ENCODE measurements at places on chromosomes 5 and 9.

GRCh38 chr9:251398-251797, 36.7 kb downstream of the DOCK8 start:
- no peak for DNase-seq

- no peak for DNase-seq
Observed at GRCh38 chr5:96633820-96634219, 28.4 kb upstream of the CAST start.

GRCh38 chr5:125970631-125971307, 452.4 kb upstream of the GRAMD2B start:
- no peak for DNase-seq

DNA sequence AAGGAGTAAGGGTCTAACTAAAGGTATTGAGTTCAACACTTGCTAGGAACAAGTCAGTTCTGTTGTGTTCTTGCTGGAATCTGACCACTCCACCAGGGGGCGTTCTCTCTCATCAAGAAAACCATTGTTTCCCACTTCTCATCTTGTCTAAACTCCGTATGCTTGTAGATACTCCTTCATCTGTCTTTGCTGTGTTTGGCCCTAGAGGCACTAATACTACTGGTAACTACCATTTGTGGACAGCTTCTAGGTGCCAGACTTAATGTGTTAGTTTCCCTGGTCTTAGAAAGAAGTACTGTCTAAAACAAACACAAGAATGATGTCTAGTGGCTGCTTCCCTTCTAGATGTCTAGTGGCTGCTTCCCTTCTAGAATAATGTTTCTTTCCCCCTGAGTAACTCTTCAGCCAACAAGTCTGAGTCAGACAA, 18.7 kb upstream of the PTPDC1 start:
- peak; percentile 58 for DNase-seq

DNA sequence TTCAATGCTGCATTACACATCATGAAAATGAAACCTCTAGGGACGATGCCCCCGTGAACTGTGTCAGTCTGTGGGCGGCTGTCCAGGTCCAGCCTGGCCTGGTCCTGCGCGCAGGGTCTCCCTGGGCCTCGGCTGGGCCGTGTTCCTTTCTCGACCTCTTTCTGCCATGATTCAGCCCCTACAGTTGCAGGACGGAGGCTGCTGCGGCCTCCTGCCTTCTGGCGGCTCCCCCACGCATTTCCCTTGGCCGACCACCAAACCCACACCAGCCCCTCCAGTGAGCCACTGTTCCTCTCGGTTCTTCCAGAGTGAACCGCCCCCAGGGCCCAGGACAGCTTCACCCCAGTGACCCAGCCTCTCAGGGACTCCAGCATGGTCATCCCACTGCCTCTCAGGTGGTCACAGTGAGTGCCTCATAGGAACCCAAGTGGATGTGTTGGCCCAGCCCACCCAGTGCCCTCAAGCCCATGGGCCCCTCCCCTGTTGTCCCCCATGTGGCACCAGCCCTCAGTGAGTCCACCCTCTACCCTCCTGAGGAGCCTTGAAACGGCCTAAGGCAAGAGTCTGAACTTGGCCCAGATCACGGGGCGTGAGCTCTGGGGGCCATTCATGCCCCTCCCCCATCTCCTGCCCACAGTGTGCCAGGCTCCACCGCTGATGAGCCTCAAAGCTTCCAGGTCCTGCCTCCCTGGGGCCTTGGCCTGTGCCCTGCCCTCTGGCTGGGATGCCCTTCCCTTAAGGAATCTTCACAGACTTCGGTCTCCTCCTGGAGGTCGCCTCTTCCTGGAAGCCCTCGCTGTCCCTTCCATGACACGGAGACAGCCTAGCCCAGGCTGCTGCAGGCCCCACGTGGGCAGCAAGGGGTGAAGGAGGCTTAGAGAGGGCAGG, 10.0 kb upstream of the CLIC3 start:
- DNase-seq: no peak

- no peak for DNase-seq
Observed at GRCh38 chr9:135146766-135147473, 59.5 kb downstream of the OLFM1 start.

DNA sequence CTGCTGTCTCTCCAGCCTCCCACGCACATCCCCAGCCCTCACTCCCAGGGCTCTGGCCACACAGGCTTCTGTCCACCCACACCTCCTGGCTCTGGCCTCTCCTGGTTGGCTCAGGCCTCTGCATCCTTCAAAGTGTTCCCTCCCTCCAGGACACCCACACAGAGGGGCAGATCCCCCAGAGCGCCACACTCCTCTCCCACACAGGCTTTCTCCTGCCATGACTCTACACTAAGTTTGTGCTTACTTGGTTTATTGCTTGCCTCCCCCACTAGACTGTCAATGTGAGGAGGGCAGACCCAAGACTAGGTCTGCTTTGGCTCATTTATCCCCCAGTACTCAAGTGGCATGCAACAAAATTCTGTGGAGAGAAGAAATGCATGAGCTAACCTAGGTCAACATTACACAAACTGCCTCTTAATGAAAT, 67.0 kb upstream of the SPOCK1 start:
- DNase-seq: no peak

DNA sequence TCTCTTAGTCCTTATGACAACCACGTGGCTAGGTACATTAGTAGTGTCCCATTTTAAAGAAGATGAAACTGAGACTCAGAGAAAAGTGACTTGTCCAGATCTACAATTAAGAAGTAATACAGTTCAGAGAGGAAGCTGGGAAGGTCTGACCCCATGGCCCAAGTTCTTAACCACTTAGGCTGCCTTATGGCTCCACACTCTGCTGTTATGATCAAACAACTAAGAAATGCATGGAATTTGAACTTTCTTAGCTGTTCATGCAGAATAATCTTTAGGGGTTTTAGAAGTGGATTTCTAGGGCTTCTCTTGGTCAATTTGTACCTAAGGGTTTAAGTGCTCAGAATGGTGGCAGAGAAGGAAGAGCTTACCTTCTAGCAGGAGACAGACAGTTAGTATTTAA, 128.0 kb upstream of the MSX2 start:
- DNase-seq: no peak

- peak; percentile 48 for DNase-seq
Observed at GRCh38 chr5:146048994-146049703, 56.2 kb downstream of the PLAC8L1 start.
